Spleen (tissue), 13 donors: ENCODE measurements at places on chromosomes 6 and 20. TPM values are rescaled to one million over a fixed set of nuclear protein-coding genes. Genes with fewer than 3 reads are reported as not detected.
A peak's percentile ranks its signal among the peaks of the same experiment; 100 is the strongest.

TSBP1 gene
- polyA plus RNA-seq: not detected

DNA sequence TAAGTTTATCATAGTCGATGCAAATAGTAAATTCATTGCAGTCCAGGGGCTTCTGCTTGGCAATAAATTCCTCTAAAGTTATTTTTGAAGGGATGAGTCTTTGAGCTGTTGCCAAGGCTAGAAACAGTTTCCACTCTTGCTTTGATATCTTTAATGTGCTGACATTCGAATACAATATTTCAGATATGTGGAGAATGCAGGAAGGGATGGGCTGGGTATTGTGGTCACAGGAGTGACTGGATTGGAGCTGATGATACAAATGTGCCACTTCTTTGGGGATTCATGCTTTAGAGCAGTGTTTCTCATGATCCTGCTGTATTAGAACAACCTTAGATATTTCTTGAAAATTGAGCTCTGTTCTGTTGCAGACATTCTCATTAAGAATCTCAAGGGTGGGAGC, 139.0 kb downstream of the PRDM13 start:
- no peak for DNase-seq

GRCh38 chr6:95687839-95688238, 110.5 kb downstream of the MANEA start:
- DNase-seq: no peak

DNA sequence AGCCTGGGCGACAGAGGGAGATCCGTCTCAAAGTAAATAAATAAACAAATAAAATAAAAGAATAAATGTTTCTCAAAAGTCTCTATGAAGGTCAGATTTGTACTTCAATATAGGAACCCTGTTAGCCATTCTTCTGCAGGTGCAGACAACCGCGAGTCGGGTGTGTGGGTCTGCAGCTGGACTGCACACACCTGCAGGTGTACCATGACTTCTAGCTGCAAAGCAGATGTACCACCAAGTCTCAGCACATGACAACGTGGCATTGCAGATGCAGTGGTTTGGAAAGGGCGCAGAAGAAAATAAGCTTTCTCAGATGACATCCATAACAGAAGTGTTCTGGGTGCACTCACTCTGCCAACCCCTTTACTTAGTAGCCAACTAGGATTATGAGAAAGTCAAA, 239.7 kb downstream of the ATXN1 start:
- no peak for DNase-seq

DNA sequence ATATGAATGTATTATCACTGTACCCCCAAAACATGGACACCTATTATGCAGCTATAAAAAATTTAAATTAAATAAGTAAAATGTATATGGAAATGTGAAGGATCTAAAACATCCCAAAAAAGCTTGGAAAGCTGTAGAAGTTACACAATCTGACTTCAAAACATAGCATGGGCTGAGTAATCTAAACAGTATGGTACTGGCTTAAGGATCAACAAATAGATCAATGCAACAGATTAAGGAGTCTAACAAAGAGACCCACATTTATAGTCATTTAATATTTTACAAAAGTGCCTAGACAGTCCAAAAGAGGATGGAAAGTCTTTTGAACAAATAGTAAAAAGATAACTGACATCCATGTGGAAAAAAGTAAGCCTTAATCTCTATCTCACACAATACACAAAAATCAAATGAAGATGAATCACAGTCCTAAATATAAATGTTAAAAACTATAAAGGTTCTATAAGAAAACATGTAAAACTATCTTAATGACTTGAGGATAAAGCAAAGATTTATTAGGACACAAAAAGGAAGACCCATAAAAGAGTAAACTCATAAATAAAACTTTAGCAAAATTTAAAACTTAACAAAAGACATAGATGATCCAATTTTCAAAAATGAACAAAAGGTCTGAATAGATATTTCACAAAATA, 46.8 kb downstream of the RANBP9 start:
- no peak for DNase-seq

DNA sequence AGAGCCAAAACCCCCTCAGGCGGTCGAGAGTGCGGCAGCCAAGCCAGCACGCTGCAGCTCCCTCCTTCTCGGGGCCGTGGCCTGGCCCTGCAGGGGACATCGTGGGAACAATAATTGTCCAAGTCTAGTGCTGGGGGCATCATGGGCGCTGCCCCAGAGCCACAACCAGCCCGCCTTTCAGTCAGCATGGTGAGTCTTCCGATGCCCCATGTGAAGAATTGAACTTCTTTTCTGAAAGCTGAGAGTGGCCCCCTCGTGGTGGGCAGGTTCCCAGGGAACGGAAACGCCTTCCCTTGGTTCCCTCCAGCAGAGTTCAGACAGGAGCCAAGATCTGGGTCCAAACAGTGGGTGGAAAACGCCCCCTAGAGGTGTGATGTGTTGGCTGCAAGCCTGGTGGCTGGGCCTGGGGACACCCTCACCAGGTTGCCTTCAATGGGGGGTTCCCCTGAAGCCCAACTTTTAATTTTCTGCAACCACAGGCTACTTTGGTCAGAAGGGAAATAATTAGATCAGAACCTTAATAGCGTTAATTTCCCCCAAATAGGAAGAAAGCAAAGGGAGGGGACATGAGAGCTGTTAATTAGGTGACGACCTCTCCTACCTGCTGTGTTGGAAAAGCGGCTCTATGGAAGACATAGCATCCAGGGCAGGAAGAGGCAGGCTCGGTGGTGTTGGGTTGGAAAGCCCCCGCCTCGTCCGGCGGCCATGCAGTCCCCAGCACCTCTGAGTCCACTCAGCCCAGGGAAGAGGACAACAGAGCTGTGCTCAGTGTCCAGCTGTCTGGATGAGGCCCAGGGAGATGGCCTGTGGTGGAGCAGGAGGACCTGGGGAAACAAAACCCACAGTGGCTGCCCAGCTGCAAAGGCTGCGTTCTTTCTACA, 4.7 kb upstream of the MRGBP start:
- peak; percentile 90 for DNase-seq

PRDM13 gene
- polyA plus RNA-seq: not detected

FNDC1 gene
- 0.07 TPM for polyA plus RNA-seq

DNA sequence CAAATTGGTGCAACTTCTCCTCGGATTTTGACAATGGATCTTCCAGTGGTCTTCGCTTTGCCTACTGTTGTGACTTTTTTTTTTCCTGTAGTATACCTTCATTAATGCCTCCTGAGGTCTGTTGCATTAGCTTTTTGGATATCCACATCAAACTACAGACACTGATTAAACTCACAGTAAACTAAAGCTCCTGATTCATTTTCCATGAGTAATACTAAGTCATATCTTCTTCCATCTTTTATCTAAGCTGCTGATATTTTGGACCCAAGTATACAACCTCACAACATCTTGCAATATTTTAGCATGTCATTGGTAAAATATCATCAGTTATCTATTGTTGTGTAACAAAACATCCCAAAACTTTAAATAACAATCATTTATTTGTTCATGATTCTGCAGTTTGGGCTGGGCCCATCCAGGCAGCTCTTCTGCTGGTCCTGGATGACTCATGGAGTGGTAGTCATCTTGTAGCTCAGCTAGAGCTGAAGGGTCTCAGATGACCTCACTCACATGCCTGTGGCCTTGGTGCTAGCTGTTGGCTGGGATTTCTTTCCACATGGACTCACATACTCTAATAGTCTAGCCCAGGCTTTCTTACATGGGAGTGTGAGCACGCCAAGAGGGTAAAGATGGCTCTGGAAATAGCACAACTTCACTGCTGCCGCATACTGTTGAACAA, 78.3 kb upstream of the SRSF6 start:
- DNase-seq: no peak

GRCh38 chr6:72032086-72032485, 145.7 kb downstream of the RIMS1 start:
- DNase-seq: no peak

DNA sequence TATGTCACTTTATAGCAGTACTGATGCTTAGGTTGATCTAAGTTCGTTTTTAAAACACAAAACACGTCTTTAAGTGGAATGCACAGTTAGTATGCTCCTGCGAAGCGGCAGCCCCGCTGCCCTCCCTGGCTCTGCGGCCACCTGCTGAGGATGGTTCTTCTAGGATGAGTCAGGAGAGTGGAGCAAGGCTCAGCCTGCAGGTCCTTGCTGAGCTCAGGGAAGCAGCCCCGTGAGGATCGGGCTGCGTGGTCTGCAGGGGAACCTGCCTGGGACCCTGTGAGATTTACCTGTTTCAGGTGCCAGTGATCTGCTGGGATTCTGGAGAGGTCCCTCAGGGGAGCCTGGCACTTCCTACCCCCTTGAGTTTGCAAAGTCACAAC, 57.5 kb downstream of the SYNJ2 start:
- DNase-seq: no peak

DNA sequence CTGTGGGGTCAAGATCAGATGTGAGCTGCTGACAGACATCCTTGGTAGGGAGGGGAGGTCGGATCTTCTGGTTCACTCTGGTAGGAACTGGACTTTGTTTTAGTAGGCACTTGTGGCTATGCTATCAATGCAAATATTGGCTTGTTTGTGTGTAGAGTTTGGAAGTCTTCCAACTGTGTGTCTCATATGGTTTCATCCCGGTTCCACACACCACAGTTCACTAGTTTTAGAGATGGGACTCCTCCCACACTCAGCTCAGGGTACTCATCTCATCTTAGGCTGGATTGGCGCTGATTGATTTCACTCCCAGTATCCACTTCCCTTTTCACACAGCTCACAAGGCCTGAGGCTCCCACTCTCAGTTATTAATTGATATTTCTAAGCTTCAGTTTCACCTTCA, 161.3 kb downstream of the THBS2 start:
- DNase-seq: no peak

GRCh38 chr20:52493171-52493721, 301.7 kb upstream of the ZFP64 start:
- no peak for DNase-seq

GRCh38 chr20:45781391-45781931, 10.2 kb downstream of the WFDC3 start:
- DNase-seq: no peak

MYB gene
- polyA plus RNA-seq: 1.3 TPM

DNA sequence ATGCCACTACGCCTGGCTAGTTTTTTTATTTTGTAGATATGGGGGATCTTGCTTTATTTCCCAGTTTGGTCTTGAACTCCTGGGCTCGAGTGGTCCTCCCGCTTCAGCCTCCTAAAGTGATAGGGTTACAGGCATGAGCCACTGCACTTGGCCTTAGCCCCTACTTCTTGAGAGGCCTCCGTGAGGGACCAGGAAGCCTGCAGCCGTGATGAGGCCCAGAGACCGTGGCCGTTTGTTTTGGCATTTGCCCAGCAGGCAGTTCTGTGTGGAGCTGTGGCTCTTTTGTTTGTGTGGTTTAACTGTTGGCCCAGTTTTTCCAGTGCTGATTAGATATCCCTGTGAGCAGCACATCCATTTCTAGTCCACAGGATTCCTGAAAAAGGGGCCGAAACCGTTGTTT, 39.8 kb downstream of the SRSF3 start:
- peak; percentile 54 for DNase-seq

MAS1 gene
- under 0.01 TPM for polyA plus RNA-seq

CRISP2 gene
- not detected for polyA plus RNA-seq

DNA sequence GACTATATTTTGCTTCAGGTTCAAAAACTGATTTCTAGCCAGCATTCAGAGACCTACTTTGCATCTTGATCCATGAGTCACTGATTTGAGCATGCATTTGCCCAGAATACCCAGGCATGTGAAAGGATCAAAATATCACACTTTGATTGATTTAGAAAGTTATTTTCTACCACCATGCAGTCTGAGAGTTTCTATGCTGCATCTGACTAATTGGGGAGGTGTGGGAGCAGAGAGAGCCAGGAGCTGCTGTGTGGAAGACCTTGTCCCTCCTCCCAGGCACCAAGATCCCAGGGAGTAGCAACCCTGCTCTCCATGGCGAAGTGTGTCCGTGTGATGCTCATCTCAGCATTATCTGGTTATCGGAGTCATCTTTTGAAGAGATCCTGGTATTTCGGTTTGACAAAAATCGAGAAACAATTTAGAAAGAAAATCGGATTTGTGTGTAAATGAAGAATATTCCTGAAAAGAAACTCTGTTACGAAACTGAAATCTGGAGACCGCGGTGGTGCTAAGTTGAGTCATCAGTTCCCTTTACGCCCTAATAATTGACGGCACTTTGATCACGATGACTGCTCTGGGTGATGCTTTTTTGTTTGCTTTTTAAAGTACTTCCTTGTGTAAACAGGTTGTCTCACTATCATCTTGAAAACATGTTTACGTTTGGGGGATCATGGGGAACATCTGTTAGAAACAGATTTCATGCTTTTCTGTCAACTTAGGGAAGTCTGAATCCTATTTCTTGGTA, 193.4 kb downstream of the BACH2 start:
- no peak for DNase-seq

DNA sequence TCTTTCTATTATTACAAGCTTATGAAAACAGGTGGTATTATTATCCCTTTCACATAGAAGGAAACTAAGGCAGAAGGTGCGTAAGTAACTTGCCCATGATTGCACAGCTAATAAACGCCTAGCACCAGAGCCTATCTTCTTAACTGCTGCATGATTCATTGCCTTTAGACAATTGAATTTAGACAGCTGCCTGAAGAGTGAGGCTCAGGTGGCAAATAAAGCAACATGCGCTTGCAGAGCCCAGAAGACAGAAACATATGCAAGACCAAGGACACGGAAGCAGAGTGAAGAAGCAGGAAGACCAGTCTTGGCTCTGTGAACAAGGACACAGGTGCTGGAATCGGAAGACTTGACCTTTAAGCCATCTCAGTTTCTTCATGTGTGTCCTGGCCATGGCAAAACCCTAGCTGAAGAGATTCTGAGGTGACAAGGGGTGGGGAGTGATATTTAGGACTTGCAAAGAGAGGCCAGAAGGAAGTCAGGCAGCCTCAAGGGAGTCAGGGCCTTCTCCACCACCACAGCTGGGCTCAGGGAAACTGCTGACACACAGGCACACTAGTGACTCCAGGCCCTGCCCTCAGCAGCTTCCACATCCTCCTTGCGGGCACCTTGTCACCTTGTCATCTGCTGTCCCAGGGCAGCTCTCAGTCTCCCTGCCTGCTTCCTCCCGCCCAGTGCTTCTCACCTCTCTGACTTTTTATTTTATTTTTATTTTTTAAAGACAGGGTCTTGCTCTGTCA, 91.7 kb upstream of the SLC22A16 start:
- DNase-seq: no peak

DNA sequence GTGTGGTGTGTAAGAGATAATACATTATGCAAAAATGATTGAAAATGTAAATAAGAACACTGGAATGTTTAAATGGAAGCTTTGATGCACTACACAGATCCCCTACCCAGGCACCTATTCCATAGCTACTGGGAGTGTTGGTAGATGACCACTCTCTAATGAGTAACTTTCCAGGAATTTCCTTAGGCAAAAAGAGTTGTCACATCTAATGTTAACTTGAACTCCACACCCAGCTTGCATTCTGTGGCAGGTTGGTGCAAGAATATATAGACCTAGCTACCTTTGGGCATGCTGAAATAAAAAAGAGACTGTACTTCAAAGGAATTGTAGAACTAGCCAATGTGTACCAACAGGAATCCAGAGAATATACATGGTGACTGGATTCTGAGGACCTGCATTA, 1254.2 kb upstream of the EYS start:
- DNase-seq: no peak

DNA sequence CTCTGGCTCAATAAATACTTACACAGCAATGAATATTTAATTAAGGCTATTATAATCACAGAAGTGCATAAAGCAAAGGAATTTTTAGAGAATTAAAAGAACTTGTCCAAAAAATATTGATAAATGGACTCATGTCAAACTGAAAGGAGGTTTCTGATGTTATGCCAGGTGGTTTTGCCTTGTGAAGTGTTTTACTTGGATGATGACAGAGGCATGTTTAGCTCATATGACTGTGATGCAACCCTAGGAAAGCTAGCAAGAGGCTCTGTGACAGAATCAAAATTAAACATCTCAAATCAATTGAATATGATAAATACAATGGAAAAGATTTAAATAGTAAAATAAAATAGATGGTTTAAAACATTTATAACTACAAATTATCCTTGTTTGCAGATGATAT, 137.3 kb downstream of the TMEM200A start:
- no peak for DNase-seq

GRCh38 chr6:37826188-37826587, 6.7 kb downstream of the ZFAND3 start:
- no peak for DNase-seq
